Stimulated activated CD8-positive, alpha-beta memory T cell treated with anti-CD3 and anti-CD28 coated beads, Interleukin-15, amount 100 ng/mL, for 1 hour (primary cell): ENCODE measurements at places on chromosomes 12 and 14.

- DNase-seq, result no peak
Measured at GRCh38 chr14:34347683-34348082, 114.4 kb downstream of the SPTSSA start.

GRCh38 chr14:29671034-29671433, 256.6 kb downstream of the PRKD1 start:
- DNase-seq, result no peak

GRCh38 chr12:92608151-92609091, 94.4 kb upstream of the PLEKHG7 start:
- DNase-seq, result no peak

GRCh38 chr12:123143736-123144461, 7.0 kb downstream of the PITPNM2 start:
- DNase-seq, result no peak

DNA sequence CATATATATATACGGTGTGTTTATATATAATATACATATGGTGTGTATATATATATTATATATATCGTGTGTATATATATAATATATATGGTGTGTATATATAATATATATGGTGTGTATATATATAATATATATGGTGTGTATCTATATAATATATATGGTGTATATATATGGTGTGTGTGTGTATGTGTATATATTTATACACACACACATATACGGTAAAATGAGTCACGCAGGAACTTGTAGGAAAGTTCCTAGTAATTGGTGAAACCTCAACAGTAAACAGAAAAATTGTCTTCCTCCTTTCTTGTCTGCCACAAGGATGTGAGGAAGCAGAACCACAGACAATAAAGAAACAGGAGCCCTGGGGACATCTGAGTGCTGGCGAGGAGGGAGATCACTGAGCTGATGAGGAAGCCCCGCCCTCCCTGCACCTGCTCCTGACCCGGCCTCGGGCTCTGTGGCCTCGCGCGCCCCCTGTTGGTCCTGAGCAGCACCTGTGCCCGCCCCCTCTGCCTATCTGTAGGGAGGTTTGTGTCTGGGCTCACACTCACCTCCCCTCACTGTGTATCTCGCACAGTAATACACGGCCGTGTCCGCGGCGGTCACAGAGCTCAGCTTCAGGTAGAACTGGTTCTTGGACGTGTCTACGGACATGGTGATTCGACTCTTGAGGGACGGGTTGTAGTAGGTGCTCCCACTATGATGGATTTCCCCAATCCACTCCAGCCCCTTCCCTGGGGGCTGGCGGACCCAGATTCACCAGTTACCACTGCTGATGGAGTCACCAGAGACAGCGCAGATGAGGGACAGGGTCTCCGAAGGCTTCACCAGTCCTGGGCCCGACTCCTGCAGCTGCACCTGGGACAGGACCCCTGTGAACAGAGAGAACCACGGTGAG, 1079.4 kb downstream of the TMEM121 start:
- peak; percentile 54 for DNase-seq
